NCI-H2081 treated with DMSO at 0.1 percent for 48 hours (cell line): ENCODE measurements at places on chromosomes 11 and 22.

DNA sequence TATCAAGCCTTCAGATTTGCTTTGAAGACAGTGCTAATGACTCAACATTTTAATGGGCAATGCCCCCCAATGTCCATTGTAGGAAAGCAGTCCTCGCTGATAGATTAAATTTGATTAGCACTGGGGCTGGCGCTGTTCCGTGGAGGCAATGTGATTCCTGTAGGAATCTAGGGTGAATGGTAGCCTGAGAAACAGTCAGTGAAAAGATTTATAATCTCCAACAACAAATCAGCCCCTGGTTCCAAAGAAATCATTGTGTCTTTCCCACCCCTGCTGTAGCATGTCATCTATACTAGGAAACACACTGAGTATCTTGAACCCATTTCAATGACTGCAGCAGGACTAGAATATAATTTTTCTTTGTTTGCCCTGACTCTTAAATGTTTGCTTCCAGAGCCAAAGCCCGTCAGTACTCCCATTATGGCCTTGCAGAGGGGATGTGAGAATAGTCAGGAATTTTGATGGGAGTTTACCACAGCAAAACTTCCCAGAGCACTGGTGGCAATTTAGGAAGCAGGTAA is 36.1 kb downstream of the MPPED2 start:
- DNase-seq: no peak

DNA sequence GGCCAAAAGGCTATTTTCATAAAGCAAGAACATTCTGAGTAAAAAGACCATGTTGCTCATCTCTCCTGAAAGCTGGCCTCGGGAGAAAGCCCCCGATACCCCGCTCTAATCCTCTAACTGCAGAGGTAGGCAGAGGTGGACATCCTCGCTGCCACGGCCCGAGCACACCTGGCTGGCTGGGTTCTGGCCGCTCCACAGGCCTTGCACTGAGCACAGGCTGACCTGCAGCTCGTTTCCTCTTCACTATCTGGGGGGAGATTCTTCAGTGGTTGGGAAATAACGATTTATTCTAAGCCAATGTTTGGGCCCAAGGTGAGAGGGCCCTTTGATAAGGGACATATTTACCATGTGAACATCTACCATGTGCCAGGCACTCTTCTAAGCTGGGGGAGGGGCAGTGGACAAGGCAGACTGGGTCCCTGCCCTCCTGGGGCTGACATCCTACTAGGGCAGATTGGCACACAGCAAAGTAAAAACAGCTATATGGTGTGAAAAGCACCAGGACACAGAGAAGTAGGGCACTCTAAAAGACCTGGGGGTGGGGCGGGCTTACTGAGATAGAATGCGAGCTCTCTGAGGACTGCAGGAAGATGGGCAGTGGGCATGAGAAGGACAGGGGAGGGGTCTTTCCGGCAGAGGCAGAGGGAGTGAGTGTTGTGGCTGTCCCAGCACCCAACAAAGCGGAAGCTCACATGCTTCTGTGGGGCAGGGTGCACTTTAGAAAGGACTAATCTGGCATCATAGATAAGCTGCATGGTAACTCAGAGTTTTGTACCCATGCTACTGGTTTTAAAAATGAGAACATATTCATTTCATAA is 65.5 kb upstream of the ARFGAP3 start:
- DNase-seq: no peak

DNA sequence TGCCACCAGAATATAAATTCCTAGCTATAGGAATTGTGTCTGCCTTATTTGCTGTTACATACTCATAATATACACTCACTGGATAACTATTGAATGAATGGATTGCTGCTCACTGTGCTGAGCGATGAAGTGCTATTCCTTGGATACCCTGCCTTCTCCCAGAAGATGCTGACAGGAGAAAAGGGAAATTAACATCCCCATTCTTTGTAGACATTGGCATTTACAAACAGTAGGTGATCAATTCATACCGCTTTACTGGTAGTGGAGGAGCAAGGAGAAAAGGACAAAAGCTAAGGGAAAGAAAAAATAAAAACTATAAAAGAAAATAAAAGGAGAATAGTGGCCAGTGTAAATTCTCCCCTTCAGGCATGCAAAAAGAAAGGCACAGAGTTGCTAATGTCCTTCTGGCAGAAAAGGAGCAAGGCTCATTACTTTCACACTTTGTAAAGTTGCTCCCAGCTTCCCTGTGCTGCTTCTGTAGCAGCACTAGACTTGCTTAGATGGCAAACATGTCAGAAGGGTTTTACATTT is 183.0 kb downstream of the LUZP2 start:
- no peak for DNase-seq

DNA sequence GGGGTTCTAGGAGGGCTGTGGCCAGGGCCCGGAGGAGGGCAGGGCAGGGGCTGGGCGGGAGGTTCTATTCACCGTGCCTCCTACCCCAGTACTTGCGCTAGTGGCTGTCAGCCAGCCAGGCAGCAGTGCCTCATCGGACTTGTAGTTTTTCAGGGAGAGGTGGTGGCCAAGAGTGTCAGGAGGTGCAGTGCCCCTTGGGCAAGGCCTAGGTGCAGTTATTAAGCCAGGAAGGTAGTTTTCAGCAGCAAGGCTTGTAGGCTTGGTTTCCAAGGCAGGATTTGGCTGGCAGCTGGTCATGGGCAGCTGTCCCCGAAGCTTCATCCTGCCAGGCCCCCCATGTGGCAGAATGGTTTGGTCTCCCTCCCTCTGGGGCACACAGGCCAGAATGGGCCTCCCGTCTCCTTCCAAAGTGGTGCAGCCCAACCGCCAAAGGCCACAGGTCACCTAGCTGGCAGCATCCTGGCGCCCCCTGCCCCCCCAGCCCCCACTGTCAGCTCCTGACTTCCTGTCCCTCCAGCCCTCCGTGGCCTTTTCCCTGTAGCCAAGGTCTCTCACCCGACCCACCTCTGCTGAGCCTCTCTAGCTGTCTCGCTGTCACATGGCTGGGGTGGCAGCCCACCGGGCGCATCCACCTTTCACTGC is 8.5 kb downstream of the CCDC88B start:
- DNase-seq: no peak

GRCh38 chr22:46697811-46698515 is 40.1 kb downstream of the CERK start:
- DNase-seq: no peak

DNA sequence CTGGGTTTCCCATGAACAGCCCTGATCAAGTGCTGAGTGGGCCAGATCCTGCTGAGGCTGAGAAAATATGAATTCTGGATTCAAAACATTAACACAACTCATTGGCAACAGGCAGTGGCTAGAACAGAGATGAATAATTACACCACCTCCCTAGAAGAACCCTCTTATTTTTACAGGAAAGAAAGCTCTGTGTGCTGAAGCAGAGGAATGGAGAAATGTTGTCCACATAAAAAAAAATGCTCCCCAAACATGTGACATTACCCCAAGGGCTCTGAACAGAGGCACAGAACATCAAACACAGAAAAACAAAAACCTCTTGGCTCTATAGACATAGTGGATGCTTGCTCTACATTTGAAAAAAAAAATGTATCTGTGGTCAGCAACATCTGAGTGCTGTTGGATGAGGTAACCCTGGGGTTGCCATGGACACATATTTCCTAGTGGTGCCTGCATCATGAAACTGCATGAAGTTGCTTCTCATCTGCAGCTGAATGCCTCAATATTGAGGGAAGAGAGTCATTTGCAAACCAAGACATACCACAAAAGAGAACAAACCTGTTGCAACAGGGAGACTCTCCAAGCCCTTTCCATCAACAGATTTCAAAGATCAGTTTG is 98.8 kb downstream of the SNX19 start:
- DNase-seq: no peak

DNA sequence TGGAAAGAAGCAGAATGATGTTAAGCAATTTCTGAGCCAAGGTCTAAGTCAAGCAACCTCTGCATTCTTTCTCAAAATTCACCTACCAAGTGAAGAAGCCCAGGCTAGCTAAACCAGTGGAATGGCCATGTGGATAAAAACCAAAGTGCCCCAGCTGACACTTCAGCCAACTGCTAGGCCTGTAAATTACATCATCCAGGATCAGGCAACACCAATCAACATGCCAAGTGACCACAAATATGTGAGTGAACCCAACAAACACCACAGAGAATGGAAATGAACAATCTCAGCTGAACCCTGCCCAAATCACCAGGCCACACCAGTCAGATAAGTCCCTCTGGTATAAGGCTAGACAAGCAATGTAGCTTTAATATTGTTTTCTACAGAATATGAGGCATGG is 25.1 kb upstream of the FJX1 start:
- no peak for DNase-seq

DNA sequence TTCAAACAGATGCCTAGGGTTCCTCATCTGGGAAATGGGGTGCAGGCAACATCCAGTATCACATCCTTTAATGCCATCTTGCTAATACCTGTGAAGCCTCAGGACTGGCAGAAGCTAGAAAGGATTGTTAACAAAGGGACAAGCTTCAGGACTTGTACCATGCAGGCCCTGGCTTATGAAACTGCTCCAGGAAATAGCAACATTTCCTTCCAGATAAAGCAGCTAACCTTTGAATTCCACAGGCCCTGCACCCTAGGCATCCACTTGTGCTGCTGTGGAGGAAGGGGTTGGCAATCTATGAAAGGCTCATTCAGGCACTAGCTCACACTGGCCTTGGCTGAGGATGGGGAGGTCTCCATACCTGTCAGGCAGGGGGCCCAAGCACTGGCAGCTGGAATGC is 87.2 kb downstream of the BTBD10 start:
- no peak for DNase-seq

DNA sequence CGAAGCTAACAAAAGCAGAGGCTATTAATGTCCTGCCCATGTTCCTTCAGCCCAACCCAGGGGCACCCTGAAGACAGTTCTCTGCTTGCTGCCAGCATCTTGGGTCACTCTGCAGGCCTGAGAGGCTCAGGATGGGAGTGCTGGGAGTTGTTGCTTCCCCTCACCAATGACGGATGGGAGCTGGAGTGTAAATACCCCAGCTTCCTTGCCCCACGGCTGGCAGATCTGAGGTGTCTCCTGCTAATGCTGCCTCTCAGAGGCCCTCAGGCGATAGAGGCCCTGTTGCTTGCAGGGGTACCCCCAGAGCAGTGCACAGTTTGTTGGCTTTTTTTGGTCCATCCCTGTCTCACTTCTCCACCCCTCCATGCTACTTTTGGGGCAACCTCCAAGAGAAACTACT is 32.9 kb downstream of the IFT27 start:
- no peak for DNase-seq

GRCh38 chr11:1819074-1819473 is 15.7 kb upstream of the SYT8 start:
- DNase-seq: no peak

DNA sequence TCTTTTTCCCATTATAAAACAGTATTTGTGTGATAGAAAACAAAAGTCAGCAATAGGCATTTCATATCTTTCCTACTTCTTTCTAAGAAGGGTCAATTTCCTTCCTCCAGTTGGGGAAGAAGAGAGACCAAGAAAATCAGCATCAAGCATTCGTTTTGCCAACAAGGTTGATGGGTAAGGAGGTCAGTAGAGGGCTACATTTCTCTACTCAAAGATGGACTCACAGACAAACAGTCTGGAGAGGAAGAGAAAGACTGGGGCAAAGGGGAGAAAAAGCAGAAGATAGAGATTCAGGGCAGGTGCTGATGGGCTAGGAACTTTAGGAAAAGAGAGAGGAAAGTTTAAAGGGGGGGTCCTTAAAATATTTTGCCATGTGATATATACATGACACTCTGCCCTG is 8.6 kb upstream of the MTNR1B start:
- DNase-seq: no peak

DNA sequence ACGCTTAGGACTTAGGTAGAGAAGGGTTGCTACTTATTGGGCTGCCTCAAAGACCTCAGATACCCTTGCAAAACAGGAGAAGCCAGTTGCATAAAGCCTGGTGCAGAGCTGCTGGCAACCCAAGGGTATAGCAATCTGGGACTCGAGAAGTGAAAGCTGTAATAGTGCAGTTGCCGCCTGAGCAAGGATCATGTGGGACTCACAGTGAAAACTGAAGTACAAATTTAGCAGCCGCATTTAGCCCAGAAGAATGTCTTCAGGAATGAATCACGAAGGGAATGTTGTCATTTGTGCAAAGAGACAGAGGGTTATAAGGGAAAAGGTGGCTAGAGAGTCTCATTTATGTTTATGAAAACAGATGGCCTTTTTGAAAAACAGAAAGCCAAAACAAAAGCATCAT is 267.2 kb downstream of the TENM4 start:
- DNase-seq: no peak

DNA sequence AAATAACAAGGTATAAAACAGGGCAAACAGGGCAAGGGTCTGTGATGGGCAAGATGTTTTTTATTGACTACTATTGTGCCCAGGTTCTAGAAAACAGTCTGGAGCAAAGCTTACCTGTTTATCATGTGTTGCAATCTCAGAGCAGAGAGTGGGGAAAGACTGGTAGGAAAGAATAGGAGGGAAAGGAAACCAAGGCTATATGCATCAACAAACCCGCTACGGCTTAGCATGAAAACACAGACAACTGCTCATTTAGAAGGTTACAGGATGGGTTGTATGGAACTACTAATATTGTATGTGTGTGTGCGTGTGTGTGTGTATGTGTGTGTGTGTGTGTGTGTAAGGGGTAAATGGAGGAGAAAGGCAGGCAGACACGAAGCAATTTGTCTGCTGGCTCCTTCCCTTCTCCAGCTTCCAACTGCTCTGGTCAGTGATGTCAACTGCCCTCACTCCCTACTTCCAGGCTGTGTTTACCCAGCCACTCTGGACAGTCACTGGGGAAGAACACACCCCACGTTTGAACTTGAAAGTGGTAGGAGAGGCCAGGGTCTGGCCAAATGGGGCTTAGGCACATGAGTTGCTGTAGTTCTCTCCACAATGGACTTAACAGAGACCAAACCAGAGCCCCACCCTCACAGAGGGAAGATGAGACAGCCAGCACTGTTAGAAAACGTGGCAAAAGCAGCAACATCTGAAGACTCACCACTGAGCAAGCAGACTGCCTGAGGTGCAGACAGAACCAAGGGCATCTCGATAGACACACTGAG is 47.0 kb downstream of the GAB2 start:
- no peak for DNase-seq

GRCh38 chr11:46408407-46408986 is 16.9 kb upstream of the CHRM4 start:
- no peak for DNase-seq

- no peak for DNase-seq
Measured at GRCh38 chr22:46632646-46633249, 12.6 kb downstream of the GRAMD4 start.
